ENCODE measurements at places on chromosomes 7 and 10.

GRCh38 chr10:31929261-31930022, 811 bp upstream of the ARHGAP12 start:
- no peak for DNase-seq

GRCh38 chr7:82284936-82285519, 158.5 kb downstream of the CACNA2D1 start:
- no peak for DNase-seq

- DNase-seq, result no peak
These were observed 185.8 kb downstream of the SORCS1 start for GRCh38 chr10:106978756-106979155.

GRCh38 chr7:156585025-156585648, 55.4 kb upstream of the RNF32 start:
- DNase-seq, result no peak
